ENCODE measurements at places on chromosomes 3 and 15.
A peak's percentile ranks its signal among the peaks of the same experiment; 100 is the strongest.

- DNase-seq, result no peak
Measured at GRCh38 chr3:177742273-177742672, 545.0 kb upstream of the TBL1XR1 start.

- peak; percentile 22 for DNase-seq
Measured at GRCh38 chr15:50261981-50262380, 3.5 kb downstream of the HDC start.

DNA sequence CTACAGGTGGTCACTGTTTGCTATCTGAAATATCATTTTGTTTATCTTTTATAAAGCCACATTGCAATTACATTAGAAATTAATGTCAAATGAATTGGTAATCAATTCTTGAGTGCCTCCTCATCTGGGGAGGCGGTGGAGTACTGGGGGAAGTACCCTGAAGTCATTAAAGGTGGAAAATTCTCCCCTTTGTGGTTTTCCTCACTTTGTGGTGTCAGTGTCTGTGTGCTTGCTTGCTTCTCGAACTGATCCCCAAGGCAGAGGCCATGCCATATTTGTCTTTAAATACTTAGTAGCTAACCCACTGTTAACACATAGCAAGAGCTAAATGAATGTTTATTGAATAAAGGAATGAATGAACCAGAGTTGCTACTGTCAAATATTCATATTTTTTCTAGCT, 40.5 kb upstream of the CCK start:
- DNase-seq, result no peak

DNA sequence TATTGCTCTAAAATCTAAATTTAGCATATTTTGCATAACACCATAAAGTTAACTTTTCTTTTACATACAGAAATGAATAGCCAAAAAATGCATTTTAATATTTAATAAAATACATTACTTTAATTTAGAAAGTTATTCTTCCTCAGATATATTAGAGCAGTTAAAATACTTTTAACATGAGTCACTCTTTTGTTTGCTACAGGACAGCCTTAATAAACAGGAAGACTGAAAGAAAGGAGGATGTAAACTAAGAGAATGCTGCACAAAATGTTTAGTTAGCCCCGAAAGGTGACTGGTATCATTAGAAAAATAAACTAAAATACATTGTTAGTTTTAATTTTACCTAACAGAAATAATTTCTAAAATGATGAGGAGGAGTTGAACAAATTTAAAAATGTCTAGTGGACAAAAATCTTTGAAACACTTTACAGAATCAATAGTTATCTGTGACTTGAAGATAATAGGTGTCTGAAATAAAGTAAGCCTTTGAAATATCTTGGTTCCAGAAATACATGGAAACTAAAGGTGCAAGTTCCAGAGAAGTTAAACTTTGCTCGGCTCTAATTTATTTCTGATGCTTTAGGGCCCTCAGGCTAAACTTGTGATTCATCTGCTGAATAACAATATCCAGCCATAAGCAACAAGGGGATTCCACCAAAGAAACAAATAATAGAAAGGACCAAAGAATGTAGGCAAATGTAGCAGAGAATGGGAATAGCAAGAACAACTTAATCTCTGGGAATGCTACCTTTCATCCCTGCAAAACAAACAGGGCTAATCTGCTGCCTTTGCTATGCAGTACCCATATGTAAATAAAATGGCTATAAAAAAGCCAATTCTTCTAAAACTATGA, 138.3 kb upstream of the UBP1 start:
- no peak for DNase-seq

Measured in CD4-positive, alpha-beta T cell treated with Interleukin-21 for 1 hour (primary cell).